T1000 (cell line): ENCODE measurements at places on chromosomes 2 and 18.

DNA sequence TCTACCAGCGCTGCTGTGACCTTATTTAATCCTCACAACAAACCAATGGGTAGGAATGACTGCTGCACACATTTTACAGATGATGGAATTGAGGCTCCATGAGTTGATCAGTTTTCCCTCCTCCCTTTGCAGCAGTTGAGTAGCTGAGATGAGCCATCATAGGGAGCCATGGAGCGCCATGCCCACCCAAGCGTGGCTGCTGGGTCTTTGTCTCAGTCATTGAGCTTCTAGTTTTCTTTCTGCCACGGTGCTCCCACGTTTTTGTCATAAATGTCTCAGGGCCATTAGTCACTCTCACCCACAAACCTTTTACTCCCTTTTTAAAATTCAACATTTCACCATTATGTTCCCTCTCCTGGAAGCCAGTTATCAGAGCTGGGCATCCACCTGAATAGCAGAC lies 45.8 kb downstream of the TMEM17 start:
- DNase-seq: no peak

DNA sequence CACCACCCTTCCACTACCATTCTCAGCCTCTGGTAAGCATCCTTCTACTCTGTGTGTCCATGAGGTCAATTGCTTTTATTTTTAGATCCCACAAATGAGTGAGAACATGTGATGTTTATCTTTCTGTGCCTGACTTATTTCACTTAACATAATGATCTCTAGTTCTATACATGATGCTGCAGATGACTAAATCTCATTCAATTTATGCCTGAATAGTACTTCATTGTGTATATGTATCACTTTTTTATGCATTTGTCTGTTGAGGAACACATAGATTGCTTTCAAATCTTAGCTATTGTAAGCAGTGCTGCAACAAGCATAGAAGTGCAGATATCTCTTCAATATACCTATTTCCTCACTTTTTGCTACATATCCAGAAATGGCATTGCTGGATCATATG lies 733.3 kb downstream of the SUCLG1 start:
- DNase-seq: no peak

DNA sequence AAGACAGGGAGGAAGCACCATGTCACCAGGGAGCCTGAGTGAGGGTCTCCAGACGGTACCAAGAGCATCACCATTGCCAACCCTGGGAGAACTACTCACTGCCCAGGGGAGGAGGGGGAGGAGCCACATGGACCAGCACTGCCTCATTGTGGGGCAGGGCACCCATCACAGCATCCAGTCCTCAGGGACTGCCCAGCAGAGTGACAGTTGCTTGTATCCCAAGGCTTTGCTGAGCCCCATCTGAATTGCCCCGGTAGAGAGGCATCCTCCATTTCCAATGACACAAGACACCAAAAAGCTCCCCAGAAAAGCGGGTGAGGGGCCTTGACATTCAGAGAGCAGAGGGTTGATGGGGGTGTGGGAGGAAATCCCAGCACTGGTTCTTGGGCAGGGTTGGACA lies 6.8 kb upstream of the CIB4 start:
- no peak for DNase-seq

DNA sequence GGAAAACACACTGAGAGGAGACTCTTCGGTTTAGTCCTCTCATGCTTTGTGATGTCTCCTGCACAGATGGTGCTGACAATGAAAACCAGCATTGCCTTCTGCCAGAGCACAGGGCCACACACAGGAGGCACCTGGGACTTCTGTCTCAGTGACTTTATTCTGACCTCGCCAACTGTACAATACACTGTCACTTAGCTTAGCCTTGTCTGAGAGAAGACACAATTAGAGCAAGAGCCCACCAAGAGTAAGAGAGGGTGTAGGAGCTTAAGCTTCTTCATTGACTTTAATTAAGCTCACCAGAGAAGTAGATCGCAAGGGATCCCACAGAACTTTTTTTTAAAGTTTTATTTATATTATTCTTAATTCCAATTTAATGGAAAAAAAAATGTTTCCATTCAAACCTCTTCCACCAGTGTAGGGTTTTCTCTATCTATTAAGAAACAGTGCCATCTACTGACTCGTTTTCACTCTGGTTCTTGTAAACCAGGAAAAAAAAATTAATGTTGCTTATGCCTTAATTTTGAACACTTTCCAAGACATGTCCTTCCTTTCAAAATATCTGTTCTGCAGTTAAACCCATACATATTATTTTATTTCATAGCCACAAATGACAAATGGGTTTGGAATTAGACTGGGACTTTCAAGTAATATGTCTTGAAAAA lies 42.4 kb upstream of the DDX18 start:
- DNase-seq: no peak

DNA sequence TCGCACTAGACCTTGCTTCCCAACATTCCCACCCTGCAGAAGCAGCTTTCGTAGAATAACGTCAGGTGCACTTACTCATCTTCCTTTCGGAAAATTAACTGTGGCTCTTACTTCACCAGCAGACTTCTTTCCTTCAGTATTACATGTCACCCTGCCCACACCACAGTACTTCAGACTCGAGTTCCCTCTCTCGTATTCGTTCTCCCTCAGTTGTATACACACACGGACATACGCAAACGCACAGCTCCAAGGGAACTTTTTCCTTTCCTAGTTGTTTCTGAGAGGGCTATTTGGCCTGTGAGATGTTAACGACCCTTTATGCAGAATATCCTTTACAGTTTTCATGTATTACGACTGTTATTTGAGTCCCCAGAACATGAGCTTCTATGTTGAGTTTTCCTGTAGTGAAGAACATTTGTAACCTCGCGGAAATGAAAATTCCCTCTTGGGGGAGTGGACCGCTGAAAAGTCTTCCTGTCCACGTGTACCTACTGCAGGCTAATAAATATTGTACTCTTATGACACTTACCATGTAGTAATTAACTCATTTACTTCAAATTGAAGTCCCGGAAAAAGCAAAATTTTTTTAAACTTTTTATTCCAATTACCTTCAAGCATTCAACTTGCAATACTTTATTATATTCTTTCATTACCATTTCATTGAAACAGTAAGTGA lies 908 bp downstream of the ERLEC1 start:
- DNase-seq: no peak

GRCh38 chr2:147231607-147232006 lies 613.2 kb upstream of the ACVR2A start:
- no peak for DNase-seq
